ENCODE measurements at places on chromosomes 5 and 9. TPM values are rescaled to one million over a fixed set of nuclear protein-coding genes. Genes with fewer than 3 reads are reported as not detected.
A peak's percentile ranks its signal among the peaks of the same experiment; 100 is the strongest.

IFT74 gene
- total RNA-seq, result 28.6 TPM

- no peak for DNase-seq
Measured at GRCh38 chr5:78550891-78551290, 97.7 kb downstream of the LHFPL2 start.

PKD2L2 gene
- 2.4 TPM for total RNA-seq

ACTBL2 gene
- total RNA-seq, result 3.1 TPM

GRCh38 chr9:121945849-121946248 lies 147.3 kb downstream of the TTLL11 start:
- no peak for DNase-seq

DNA sequence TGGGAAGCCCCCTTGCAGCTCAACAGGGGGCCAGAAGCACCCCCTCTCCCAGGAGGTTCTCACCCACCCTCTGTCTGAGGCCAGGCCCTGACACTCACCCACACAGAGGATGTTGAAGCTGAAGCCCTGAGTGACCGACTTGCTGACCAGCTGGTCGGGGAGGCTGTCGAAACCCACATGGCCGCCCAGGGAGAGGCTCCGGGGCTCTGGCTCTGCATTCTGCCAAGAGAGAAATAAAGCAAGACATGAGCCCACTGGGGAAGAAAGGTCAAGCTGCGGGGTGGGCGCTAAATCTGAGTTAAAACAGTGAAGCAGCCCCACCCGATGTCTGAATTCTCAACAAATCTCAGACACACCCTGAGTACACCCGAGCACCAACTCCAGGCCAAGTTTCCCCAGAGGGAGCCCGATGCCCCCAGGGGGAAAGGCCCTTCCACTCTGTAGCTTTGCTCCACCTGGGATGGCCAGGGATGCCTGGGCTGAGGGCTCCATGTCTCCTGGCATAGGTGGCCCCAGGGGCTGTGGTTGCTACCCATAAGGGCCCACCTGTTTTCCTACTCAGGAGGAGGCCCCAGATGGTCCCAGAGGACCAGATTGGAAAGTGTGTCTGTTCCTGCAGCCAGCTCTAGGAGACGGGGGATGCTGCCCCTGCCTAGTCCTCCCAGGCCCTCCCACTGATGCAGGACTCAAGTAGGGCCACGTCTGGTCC lies 11.6 kb downstream of the SEPTIN8 start:
- peak; percentile 38 for DNase-seq

DNA sequence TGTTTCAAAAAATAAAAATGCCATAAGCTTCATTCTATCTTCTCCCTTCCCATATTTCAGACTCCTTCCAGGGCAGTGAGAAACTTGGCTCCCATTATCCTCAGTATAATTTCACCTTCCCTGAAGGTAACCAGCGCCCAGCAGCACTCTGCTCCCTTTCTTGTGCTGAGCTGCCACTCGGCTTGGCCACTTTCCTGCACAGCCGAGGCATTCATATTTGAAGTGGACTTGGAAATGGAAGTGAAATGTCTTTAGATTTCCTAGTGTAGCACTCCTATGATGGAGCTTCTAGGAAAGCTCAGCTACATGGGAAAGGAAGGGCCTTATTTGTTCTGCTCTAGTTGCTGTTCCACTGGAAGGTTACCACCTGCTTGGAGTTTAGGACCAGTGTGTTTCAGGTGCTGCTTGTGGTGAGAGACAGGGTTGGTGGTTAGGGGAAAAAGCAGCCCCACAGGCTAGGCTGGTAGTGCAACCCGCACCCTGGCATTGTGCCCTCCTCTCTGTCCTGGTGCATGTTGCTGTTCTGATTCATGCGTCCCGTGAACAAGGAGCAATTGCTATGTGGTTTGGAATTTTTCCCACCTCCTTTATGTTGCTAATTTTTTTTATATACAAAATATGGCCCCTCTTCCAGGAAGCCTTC lies 53.8 kb downstream of the RAD23B start:
- DNase-seq, result no peak

- no peak for DNase-seq
Measured at GRCh38 chr5:57174890-57175510, 1.1 kb downstream of the GPBP1 start.

GRCh38 chr9:105735366-105735765 lies 41.0 kb downstream of the TMEM38B start:
- no peak for DNase-seq

DNA sequence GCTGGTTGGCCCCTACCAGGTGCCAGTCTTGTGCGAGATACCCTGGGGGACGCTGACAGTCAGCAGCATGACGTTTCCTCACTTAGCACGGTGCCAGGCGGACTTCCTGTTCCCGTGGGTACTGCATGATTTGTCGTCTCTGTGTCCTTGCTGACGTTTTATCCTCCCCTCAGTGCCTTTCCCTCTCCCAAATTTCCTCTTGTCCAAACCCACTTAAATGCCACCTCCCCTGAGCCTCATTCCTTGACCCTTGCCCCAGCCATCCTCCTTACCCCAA lies 60.6 kb upstream of the SAP30L start:
- no peak for DNase-seq

DNA sequence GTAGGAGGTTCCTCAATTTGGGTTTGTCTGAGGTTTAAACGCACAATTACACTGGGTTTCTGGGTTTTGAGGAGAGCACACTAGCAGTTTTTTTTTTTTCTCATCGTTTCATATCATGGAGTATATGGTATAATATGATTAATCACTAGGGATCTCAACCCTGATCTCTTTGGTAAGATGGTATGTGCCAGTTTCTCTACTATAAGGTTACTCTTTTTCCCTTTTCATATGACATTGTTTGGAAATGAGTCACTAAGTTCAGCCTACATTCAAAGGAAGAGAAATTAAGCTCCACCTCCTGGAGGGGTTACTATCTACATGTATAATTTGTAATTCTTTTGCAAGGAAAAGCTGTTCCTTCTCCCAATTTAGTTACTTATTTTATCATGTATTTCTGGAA lies 35.2 kb downstream of the MTRR start:
- no peak for DNase-seq

DNA sequence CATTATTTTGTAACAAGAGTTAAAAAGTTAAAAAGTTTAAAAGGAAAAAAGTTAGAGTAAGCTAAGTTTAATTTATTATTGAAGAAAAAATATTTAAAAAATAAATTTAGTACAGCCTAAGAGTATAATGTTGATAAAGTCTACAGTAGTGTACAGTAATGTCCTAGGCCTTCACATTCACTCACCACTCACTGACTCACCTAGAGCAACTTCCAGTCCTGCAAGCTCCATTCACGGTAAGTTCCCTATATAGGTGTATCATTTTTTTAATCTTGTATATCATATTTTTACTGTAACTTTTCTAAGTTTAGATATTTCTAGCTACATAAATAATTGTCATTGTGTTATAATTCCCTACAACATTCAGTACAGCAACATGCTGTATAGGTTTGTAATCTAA lies 69.4 kb upstream of the PANK3 start:
- DNase-seq, result no peak

SPATA31C1 gene
- 1.2 TPM for total RNA-seq

HTR4 gene
- 1.7 TPM for total RNA-seq

DNA sequence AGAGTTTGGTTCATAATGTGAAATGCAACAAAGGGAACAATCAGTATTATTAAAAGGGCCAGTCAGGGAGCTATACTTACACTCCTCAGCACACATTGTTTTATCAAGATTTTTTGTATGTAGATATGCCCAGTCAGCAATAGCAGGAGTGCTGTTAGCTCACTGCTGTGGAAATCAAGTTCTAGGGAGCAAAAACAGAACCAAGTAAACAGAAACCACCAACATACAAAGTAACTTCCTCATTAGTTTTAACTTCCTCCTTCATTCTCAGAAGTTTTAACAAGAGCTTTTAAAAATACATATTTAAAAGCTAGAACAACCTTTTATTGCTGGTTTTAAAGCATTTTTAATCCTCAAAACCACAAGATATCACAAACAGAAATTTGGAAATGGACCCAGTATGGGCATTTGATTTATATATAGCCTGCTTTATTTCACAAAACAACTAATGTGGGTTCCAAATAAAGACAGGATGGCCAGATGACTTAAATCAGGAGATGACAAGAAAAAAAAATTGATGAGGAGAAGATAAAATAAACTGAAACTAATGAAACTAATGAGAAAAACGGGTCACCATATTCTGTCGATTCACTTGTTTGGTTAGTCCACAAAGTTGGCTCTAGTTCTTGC lies 178.5 kb downstream of the ADAMTS12 start:
- DNase-seq, result peak; percentile 12

GRCh38 chr9:137391411-137391754 lies 31.6 kb downstream of the EXD3 start:
- no peak for DNase-seq

- DNase-seq, result no peak
Measured at GRCh38 chr9:137403269-137403668, 19.7 kb downstream of the EXD3 start.

DNA sequence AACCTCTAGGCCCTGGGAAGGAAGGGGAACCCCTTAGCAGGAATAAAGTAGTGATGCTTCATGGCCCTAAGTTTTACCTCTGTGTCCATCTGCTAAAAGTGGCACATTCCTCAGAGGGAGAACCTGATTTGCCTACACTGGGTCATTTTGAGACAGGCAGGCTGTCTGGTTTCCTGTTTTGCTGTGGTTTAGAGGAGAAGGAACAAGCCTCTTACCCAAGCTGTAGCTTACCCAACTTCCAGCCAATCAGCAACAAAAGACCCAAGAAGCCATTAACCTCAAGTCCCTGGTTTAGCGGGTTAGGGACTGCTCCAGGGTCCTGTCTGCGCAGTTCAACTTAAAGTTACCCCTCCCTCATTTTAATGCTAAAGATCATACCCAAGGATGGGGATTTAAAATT lies 411.0 kb downstream of the MAT2B start:
- peak; percentile 18 for DNase-seq

DNA sequence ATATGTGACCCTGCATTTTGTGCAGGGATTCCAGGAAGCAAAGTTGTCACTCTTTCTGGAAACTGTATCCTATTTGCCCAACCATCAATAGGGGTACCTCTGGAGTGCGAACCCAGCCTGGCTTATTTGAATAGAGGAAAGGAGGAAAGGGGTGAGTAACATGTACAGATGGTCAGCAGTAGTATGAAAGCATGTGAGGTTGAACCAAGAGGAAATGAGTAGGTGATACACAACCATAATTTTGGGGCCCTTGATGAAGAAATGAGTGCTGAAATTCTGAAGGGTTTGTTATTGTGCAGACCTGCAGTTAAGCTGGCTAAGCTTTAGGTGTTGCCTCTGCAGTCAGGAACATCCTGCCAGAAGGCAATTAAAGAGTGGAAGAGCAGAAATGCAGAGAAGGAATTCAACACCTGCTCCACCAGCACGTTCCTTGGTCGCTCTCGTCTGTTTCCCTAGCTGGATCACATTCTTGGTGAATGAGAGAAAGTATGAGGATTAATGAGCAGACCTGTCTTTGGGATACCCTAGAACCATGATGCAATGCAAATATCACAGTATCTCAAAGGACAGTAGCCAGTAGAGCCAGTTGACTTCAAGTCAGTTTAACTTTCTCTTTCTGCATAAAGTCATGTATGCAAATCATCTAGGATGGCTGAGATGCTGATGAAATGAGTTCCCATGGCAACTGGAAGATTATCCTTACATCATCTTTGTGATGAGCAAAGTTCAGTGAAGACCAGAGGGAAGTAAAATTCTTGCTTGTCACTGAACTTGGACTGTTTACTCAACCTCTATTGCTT lies 13.2 kb upstream of the IL12B start:
- no peak for DNase-seq

ADGRD2 gene
- total RNA-seq, result not detected

DNA sequence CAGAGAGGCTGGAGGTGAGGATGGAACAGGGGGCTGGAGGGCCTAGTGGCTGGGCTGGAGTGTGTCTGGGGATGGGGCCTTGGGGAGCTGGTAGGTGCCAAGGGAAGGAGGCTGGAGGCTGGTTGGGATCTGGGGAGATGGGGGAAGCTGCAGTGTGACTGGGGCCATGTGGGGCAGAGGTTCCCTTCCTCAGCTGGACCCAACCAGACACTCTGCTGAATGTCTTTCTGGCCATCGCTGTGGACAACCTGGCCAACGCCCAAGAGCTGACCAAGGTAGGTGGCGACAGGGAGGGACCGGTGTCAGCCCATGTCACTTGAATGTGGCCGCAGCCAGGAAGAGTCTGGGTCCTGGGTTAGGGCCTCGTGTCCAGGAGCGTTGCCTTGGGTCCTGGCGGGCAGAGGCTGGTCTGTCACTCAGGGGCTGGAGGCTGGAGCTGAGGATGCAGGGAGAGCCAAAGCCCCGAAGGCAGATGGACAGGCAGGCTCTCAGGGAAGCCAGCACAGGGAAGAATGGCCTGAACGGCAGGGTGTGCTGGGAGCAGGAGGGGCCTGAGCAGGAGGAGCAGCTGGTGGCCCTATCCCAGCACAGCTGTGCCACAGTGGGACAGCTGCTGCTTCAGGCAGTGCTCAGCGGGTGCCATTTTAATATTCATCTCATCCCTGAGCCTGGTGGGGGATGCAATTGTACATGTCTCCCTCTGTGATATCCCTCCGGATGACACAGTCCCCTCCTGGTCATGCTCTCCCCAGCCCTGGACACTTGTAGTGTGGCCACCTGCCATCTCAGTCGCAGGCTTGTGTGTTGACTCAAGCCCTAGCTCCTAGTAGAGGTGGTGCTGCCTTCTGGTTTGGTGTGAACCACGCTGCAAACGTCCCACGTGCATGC lies 132.5 kb downstream of the CACNA1B start:
- DNase-seq, result no peak

GRCh38 chr9:115997923-115998322 lies 155.7 kb upstream of the PAPPA start:
- peak; percentile 14 for DNase-seq

TRIP13 gene
- total RNA-seq, result 2.9 TPM

- DNase-seq, result no peak
Measured at GRCh38 chr5:67281874-67282273, 85.3 kb upstream of the CD180 start.

TEX48 gene
- not detected for total RNA-seq

GRCh38 chr5:38777111-38777510 lies 68.7 kb upstream of the OSMR start:
- no peak for DNase-seq

DNA sequence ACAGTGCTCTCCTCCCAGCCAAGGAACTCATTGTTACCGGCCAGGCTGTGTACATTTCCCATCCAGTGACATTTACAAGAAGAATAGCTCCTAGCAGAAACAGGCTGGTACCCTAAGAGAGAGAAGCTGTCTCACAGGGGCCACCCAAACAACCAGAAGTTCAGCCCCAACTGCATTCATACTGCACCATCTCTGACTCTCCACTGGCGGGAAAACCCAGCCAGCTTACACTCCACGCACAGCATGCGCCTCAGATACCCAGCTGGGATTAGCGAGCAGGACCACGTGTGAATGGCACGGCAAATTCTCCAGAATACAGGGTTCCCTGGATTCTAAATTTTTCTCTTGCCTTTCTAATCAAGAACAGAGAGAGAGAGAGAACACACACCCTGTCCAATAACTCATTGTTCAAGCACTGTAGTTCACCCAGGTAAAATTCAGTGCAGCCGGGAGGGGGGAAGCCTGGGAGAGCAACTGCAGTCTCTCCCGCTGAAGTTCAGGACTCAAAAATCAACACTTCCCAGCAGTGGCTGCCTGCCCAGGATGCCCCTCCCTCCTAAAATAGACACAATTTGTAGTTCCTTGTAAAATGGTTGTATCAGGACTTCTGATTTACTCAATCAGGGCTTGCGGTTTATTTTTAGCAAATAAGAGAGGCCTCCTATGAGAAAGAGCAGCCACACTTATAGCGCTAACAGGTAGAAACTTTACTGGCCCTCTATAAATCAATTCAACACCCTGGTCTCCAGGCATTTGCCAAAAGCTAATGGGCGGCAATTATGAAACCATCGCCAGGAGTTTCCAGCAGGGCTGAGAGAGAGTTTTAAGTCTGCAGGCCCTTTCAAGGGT lies 2.2 kb downstream of the COL23A1 start:
- DNase-seq, result no peak

Data from umbilical cord (tissue), 2 donors.